Immature natural killer cell (primary cell): ENCODE measurements at places on chromosomes 16 and 17. TPM values are rescaled to one million over a fixed set of nuclear protein-coding genes. Genes with fewer than 3 reads are reported as not detected.

- DNase-seq: no peak
Observed at GRCh38 chr17:37179893-37180292, 195.9 kb upstream of the C17orf78 start.

DNA sequence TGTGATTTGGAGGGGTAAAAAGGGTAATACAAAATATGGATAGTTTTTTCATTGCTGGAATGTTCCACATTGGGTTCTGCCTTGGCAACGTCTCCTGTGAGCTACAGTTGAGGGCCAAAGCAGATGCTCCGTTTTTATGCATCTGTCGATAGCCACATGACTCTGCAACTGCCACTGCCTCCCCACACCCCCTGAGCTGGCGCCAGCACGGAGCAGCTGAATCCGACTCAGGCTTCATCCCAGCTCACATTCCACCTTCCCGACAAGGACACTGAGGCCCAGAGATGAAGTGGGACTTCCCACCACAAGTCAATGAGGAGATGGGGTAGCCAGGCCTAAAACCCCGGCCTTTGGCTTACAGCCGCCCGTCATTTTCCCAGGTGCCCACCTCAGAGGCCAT lies 334.1 kb downstream of the CDH13 start:
- no peak for DNase-seq

Gene TBC1D10B
- polyA plus RNA-seq: 10.1 TPM

- no peak for DNase-seq
Observed at GRCh38 chr17:55959756-55960155, 193.5 kb upstream of the ANKFN1 start.

Gene ITPRIPL2
- not detected for polyA plus RNA-seq

DNA sequence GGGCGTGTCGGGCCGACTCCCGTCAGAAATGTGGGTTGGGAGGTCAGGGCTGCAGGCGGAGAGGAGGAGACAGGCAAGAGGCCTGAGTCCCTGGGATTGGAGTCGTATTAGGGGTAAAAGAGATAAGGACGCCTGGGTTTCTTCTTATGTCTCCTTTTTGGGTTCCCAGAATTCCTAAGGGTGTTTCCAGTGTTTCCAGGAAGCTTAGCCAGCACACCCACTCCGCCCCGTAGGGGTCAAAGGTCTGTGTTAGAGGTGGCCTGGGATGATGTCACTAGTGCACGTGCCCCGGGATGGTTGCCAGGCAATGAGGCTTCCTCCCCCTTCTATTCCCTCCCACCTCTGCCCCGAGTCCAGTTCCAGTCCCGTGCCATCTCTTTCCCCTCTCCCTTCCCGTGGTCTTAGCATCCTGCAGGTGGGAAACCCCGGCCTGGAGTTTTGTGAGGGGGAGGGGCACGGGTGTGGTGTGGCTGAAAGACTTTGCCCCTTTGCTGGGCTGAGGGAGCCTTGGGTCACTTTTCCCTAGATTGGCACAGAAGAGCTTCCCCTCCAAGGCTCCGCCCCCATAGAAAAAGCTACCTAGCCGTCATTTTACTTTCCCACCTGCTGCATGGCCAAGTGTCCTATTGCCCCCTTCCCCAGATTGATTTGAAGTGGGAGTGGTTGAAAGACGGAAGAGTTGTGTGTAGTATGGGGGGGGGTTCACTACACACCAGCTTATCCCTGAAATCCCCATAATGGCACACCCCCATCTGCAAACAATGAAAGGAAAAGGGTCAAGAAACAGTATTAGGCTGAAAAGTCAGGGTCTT lies 2.8 kb downstream of the KDM6B start:
- DNase-seq: no peak
